ENCODE measurements at places on chromosomes 2 and 18.

DNA sequence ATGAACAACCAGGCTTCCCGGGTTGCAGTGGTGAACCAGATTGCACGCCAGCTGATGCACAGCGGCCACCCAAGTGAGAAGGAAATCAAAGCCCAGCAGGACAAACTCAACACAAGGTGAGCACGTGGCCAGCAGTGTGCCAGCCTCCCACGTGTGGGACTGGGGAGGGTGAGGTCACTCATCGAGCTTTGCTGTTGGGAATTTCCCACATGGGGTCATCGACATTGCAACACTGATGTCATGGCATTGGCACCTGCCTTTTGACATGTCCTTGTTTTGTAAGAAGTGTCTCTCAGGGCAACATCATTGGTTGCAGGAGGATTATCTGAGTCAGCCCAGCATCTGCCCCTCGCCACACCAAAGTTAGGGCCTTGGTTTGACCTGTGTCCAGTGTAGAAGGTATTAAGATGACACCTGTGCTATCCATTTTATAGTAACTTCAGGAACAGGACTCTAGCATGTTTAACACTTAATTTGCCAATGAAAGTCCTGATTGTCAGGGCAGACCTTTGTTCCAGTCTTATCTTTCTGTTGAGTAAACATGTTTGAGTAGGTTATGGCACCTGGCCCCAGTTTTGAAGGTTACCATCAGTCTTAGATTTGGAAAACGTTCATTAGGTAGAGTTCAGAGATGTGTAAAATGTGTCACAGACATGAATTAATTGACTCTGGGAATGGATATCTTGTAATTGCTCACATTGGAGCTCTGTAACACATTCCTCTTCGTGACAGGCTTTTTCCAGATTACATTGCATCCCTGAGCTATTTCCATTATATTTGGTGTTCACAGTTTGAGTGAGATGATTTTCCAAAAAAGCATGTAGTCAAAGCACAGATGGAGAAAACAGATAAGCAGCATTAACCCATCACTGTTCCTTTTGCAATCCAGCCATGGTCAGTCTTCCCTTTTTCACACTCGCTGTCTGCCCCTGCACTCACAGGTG lies 93.3 kb upstream of the EML6 start:
- no peak for DNase-seq

GRCh38 chr18:69102959-69103358 lies 297.7 kb upstream of the DOK6 start:
- DNase-seq = no peak

DNA sequence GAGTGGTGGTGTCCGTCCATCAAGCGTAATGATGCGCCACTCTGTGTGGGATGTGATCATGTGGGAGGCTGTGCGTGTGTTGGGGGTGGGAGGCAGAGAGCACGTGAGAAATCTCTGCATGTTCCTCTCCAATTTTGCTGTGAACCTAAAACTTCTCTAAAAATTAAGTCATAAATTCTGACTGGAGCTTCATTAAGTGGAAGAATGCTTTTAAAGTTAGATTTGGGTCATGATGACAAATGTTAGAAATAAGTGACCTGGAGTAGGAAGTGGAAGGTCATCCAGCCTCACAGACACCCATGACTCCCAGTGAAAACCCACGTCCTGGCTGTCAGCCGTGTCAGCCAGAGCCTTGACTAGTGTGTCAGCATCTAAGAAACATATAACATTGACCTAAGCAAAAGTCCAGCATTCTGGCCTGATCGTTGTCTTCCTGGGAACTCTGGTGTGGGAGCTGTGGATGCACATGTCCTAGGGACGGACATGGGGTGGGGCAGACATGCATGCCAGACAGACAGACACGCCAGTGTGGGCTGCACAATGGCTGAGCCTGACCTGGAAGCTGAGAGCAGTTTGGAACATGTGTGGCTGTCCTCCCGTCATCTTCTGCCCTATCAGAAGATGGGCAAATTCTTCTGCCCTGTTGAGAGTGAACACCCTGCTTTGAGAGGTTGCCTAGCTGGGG lies 245.6 kb downstream of the FAM210A start:
- DNase-seq = no peak

- no peak for DNase-seq
These were observed 84.6 kb downstream of the THADA start for GRCh38 chr2:43511199-43511598.

GRCh38 chr2:240259201-240259923 lies 118.9 kb upstream of the OTOS start:
- no peak for DNase-seq

- DNase-seq = no peak
These were observed 27.5 kb downstream of the MYO7B start for GRCh38 chr2:127562936-127563335.

DNA sequence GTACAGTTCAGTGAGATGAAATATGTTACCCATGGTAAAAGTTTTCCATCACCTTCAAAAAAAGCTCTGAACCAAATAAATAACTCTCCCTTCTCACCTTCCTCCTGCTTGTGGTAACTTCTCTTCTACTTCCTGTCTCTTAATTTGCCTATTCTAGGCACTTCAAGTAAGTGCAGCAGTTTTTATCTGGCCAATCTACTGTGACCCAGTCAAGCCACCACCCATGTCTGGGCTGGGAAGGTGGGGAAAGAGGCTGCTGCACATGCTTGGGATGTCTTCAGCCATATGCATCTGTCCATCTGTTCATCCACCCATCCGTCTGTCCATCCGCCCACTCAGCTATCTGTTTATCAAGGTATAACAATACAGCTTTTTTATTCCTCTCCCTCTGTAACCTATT lies 31.6 kb downstream of the ZNF532 start:
- DNase-seq = no peak

- DNase-seq = no peak
These were observed 16.6 kb upstream of the PSME4 start for GRCh38 chr2:53987336-53987921.

DNA sequence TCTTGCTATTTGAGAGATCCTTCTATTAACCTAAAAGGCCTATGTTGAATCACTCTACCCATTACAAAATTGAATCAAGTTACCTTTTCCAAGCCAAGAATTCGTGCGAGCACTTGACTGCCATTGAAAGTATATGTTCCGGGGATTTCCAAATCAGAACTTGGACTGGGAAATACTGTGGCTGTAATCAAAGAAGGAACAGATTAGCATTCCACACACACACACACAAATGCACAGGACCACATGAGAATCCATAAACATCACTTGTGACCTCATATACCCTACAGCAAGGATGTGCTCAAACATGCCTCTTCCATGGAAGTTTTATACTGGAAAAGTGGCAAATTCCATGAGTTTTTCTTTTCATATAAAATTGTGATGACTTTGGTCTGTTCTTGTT lies 86.0 kb downstream of the ABCA12 start:
- DNase-seq = no peak

GRCh38 chr2:80482276-80482675 lies 177.7 kb upstream of the LRRTM1 start:
- DNase-seq = no peak

DNA sequence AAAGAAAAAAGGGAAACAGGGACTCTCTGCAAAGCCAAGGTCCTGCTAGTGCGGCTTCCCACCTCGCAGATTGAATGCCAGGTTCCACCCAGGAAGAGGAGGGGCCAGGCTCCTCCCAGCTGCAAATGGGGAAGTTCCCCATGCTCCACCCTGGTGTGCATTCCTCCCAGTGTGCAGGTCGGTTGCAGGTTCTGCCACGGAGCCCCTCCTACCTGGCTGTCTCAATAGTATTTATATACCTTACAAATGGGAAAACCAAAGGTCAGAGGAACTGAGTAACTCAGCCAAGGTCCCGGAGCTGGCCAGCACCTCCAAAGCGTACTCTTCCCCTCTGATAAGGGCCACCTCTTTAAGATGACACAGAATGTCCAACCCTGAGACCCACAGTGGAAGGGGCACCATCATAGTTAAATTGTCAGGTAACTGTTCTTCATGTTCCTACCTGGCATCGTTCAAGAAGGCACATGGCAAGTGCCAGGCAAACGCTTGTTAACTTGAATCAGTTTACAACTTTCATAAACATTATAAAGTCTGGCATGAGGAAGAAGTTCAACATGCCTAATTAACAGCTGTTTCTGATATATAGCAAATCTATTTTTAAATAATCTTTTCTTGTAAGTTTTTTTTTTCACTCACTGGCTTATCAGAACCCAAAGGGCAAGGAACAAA lies 35.5 kb downstream of the POU3F3 start:
- no peak for DNase-seq

- no peak for DNase-seq
These were observed at the start of gene CYP1B1 for GRCh38 chr2:38075507-38076151. Gene CYP1B1 (minus strand): TSS chr2:38076151. CDS start chr2:38075388, 763 bp downstream.

DNA sequence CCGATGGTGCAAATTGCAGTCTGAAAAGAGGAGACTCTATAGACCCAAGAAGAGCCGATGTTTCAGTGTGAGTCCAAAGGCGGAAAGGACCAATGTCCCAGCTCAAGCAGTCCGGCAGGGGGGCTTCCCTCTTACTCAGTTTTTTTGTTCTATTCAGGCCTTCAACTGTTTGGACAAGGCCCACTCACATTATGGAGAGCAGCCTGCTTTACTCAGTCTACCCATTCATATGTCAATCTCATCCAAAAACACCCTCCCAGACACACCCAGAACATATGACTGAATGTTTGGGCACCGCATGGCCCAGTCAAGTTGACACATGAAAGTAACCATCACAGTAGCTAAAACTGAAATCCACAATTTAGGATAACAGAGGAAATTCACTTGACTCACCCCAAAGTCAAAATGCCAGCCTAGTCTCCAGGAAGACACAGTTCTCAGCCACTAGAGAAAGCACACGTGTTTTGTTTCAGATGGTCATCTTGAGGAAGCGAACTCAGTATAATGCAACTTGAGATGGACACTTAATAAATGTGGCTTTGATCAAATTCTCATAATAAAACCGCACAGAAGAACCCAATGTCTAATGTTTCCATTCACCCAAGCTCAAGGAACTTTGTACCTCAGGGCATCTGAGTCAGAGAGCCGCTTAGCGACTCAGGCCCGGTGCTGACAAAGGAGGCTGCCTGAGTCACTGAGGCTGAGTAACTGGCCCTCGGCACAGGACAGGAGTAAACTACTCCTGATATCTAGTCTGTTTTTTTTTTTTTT lies 2.4 kb downstream of the FHL2 start:
- no peak for DNase-seq

- no peak for DNase-seq
These were observed 88.0 kb upstream of the TTC39C start for GRCh38 chr18:23926571-23926970.

- peak; percentile 1 for DNase-seq
These were observed 1087.5 kb upstream of the NXPH2 start for GRCh38 chr2:139867601-139868226.

GRCh38 chr2:164913640-164914350 lies 41.5 kb downstream of the SLC38A11 start:
- peak; percentile 50 for DNase-seq

GRCh38 chr2:224310943-224311625 lies 90.8 kb downstream of the FAM124B start:
- no peak for DNase-seq

DNA sequence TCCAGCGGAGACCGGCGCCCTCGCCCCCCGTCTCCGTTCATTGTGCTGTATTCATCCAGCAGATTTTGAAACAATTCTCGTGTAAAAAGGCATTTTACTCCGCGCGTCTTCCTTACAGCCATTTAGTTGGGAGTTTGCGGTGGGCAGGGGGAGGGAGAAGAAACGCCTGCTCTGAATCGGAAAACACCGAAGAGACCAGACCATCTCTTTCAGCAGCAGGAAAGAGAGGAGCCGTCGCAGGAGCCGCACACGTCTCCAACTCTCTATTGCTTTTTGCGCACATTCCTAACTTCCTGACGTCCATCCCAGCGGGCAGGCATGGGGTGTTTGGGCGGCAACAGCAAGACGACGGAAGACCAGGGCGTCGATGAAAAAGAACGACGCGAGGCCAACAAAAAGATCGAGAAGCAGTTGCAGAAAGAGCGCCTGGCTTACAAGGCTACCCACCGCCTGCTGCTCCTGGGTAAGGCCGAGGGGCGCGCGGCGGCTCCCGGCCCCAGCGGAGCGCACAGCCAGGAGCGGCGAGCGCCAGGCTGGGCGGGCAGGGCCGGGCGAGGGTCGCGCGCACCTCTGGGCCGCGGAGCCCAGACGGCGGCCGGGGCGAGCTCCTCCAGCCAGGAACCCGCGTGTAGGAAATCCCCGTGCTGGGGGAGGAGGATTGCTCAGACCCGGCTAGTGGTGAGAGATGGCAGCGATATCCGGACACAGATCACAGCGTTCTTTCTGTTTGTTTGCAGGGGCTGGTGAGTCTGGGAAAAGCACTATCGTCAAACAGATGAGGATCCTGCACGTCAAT lies 63.2 kb downstream of the GNAL start:
- no peak for DNase-seq

DNA sequence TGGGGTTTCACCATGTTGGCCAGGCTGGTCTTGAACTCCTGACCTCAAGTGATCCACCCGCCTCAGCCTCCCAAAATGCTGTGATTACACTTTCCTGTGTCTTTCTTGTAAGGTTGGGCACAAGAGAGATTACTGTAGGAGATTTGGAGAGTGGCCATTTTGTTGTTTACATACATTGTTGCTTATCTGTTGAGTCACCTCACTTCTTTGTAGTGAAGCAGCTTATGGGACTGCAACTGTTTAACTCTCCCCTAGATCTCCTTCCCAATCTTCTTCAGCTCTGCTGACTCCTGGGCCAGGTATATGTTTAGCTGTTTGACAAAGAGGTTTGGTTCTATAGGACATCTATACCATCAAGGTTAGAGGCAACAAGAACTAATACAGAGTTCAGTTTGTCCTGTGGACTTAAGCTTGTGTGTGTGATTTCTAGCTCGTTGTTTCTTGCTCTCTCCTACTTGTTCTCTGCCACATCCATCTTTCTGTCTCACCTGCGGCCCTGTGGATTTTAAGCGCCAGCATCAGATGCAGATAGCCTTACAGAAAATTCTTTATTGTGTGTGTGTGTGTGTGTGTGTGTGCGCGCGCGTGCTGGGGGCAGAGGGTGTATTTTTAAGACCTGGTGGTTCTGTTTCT lies 95.4 kb downstream of the HAUS1 start:
- no peak for DNase-seq

DNA sequence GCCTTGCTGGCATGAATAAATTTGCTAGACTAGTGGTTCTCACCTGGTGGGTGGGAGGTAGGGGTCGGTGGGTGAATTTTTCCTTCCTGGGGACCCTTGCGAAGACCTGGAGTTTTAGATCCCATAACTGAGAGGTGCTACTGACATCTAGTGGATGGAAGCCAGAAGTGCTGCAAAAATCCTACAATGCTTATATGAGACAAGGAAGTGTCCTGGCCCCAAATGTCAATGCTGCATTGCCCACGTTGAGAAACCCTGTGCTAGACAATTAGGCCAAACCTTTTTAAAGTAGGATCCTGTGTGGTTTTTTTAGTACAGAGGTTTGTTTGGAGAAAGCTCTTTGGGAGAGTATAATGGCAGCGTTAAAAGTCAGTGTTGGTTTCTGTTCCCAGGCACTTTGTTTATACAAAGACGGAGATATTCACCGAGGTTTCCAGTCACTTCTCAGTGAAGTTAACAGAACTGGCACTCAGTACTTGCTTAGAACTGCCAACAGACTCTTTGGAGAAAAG lies 9.6 kb downstream of the SERPINB8 start:
- DNase-seq = peak; percentile 76

DNA sequence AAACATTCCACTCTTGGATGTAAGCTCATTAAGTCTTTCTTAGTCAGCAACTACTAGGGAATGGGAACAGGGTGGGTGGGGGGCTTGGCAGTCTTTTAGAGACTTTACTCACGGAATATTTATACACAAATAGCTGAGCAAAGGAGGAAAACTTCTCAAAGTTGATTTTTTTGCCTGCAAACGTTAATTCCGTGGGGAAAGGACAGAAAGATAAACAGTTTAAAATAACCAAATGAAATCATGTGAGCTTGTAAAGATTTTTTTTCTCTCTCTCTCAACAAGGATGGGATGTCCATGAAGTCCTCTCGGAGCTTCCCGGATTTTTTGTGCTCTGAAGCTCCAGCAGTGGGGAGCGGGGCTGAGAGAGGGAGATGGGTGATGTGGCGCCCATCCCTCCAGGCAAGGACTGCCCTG lies 32.2 kb upstream of the MAT2A start:
- DNase-seq = no peak

All from NCI-H446 (cell line).